ENCODE measurements at places on chromosomes 1 and 21. TPM values are rescaled to one million over a fixed set of nuclear protein-coding genes. Genes with fewer than 3 reads are reported as not detected.

GRCh38 chr1:178962853-178963711 is 62.6 kb upstream of the FAM20B start:
- DNase-seq, result no peak

DNA sequence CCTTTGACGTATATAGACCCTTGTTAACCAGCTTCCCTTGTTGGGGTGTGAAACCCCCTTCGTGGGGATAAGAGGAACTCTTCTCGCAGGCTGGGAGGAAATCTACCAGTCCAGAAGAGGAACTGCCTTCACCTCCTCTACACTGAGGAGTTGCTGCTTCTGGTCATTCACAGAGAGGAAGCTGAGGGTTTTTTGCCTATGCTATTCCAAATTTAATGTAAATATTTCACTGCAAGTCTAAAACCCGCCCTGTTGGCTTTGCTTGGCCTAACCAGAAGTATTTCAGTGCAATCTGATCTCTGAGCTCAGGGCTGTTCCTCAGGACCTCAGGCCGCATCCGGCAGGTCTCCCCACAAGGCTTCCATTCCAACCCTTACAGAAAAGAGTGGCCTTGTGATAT is 150.1 kb downstream of the HIVEP3 start:
- DNase-seq, result no peak

- no peak for DNase-seq
These were observed 86.4 kb downstream of the PLXNA2 start for GRCh38 chr1:208157769-208158168.

GRCh38 chr1:20891091-20891490 is 104.0 kb upstream of the HP1BP3 start:
- DNase-seq, result no peak

GRCh38 chr1:235049217-235049616 is 79.4 kb downstream of the TOMM20 start:
- no peak for DNase-seq

GRCh38 chr21:45442276-45442675 is 37.3 kb downstream of the COL18A1 start:
- DNase-seq, result no peak

Gene GUK1
- 153 TPM for polyA plus RNA-seq

Gene LMOD1
- 46.6 TPM for polyA plus RNA-seq

DNA sequence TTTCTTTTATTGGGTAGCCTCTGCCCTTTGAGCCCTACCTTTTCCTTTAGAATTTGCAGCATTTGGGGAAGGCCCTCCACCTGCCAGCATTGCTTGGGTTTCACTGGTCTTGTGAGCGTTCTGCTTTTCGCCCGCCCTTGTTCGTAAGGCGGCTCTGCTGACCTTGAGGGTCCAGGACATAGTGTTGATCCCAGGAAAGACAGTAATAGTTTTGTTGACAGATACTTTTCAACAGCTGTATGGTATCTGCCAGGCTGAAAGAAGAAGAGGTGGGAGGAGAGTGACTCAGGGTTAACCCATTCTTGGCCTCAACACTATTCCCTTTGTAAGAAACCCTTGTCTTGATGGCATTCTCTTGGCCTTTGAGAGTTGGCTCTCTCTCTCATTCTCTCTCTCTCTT is 113.4 kb upstream of the SPAG17 start:
- no peak for DNase-seq
